Stimulated activated CD8-positive, alpha-beta memory T cell treated with anti-CD3 and anti-CD28 coated beads, Interleukin-15, amount 100 ng/mL, for 1 hour (primary cell): ENCODE measurements at places on chromosomes 7 and 10.

GRCh38 chr10:112054516-112054915 lies 129.0 kb downstream of the GPAM start:
- no peak for DNase-seq

GRCh38 chr10:88617772-88618300 lies 31.3 kb downstream of the LIPJ start:
- DNase-seq, result no peak

DNA sequence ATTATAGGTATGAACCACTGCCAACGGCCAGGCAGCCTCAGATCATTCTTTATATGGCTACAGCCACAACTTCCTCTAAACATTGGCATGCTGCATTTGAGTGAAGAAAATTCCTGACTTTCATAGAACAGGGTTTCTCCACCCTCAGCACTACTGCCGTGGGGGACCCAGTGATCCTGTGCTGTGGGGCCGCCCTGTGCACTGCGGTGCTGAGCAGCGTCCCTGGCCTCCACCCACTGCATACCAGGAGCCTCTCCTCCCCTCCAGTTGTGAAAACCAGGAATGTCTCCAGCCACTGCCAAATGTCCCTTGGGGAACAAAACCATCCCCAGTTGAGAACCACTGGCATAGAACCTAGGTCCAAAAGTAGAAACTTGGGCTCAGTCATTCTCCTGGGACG lies 15.8 kb downstream of the CNPY1 start:
- no peak for DNase-seq

GRCh38 chr7:80686576-80686975 lies 48.1 kb downstream of the CD36 start:
- DNase-seq, result no peak

DNA sequence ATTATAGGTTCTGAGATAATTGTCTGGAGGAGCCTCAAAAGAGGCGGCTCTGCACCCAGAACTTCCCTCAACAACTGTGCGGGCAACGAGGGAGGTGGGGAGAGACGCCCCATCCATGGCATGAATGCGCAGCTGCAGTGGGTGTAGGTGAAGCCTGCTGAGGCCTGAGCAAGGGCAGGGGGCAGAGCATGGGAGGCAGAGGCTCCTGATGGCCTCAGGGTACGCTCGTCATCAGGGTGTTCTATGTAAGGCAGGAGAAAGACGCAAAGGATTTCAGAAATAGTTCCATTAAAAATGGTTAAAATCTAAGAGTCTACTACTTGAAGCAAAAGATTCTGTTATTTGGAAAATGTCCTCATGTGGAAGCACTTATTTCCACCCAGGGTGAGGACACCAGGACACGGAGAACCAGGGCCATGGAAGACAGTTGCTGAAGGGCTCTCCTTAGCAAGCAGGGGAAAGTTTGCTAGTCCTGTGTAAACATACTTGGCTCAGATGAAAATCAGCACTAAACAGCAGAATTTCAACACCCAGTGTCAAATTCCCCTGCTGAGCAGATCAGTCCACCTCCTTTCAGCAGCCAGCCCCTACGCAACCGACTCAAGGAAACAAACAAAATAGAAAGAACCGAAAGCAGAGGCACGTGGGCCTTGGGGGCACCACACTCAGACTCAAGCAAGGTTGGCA lies 18.9 kb downstream of the INSIG1 start:
- no peak for DNase-seq

DNA sequence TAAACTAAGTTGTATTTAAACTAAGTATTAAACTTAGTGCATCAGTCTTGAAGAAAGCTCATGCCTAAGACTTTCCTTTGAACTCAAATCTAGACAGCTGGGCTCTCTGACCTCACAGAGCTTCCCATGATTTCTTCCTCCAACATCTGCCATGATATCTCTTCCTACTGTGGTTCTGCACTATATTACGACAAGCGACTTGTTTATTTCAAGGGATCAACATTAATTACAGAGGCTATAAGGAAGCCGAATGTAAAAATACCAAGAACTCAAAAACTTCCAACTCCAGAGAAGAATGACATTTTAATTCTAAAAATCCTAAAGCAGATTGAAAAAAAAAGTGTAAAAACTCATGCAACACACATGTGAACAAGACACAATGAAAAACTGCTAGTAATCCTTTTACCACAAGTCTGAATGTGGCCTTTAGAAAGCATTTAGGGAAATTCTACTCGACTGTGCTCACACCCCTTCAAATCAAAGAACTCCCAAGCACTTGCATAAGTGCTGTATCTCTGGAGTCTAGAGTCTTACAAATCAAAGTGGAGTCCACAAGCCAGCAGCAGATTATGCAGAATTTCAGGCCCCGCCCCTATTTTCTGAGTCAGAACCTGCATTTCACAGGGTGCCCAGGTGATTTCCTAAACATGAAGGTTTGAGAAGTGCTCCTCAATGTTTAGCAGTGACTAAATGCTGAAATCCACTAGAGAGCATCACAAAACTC lies 22.7 kb upstream of the WASHC2A start:
- DNase-seq, result no peak

DNA sequence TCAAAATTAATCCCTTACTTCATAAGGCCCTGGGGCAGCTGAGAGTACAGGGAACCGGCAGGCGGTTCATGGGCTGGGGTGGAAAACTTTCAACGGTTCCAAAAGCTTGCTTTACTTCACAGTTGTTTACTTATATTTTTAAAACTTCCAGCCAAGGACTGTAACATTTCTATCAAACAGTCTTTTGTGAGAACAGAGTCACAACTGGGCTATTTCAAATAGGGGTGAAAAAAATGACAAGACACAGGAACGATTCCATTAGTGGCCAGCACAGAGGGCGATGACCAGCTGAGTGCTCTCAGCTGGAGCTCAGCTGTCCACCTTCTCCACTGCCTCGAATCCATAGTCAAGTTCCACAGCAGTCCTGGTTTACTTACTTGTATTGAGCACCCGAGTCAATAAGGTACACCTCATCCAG lies 48.2 kb downstream of the XPNPEP1 start:
- DNase-seq, result no peak
